ENCODE measurements at places on chromosomes 1 and 21.

DNA sequence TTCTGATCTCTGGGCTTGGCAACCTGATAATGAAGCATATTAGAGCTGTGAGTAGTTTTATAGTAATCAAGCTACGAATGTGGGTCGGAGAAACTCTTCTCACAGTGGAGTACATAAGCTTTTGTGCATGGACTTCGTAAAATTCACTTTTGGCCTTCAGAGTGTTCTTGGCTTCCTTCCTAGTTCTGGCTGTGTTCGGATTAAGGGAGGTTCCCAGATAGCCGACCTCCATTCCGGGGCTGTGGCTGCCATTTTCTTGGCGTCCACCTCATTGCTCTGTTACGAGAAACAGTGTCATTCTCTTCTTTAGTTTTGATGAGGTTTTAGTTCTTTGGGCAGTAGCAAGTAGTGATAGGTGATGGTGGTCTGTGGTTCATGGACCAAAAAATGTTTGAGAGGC, 26.3 kb downstream of the CAMTA1 start:
- no peak for DNase-seq
- peaks cover 2% of the 10 kb centered on the region for H3K36me3 ChIP-seq
- H3K4me1 ChIP-seq: peaks cover 25% of the 10 kb centered on the region
- no peak overlapping the region for H3K4me3 ChIP-seq
- H3K27ac ChIP-seq: no peak overlapping the region

DNA sequence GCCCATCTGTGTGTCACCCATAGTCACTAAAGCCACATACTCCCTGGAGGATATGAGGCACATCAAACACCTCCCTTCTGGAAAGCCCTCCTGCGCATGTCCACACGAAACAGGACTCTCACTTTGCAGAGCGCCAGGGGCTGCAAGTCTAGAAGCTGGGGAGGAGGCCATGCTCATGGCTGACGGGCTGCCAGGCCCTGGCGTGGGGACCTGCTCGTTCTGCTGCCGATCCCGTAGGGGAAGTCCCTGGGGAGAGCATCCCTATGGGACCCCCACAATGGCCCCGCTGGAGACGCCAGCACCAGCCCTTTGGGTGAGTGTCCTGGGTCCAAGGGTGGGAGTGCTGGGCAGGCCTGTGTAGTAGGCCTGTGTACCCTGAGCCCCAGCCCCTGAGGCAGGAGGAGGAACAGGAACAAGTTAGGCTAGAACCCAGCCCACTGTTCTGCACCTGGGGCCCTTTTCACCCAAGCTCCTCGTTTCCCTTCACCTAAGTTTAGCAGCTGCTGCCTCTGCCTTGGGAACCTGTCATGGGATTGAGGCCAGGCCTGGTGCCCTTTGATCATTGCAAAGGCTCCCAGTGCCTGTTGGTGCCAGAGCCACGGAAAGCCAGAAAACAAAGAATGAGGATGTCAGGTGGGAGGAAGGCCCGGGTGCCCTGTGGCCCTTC, 9.9 kb downstream of the FAM3B start:
- H3K36me3 ChIP-seq: no peaks in the 10 kb centered on the region
- H3K27me3 ChIP-seq: peaks cover 8% of the 10 kb centered on the region
- no peak overlapping the region for H3K4me3 ChIP-seq
- no peak for DNase-seq

DNA sequence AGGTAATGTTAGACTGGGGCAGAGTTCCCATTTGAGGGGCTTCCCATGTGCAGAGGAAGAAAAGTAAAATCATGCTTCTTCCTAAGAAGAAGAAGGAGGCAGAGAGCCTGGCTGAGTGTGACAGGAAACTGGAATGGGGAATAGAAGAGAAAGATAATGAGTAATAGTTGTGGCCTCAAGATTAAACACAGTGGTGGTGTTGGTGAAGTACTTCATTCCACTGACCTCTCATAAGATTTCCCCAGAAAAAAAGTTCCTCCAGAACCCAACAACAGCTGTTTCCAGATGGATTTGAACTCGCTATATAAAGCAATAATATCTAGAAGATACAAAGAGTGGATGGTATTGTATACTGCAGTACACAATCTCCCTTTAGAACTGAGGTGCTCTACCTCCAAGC, 13.0 kb downstream of the RGS1 start:
- no peak overlapping the region for H3K4me3 ChIP-seq
- no peaks in the 10 kb centered on the region for H3K27me3 ChIP-seq
- H3K36me3 ChIP-seq: no peaks in the 10 kb centered on the region
- H3K4me1 ChIP-seq: peaks cover 7% of the 10 kb centered on the region
- no peak overlapping the region for H3K27ac ChIP-seq
- DNase-seq: no peak

GRCh38 chr1:52920791-52921291, 699 bp downstream of the ECHDC2 start:
- peaks cover 11% of the 10 kb centered on the region for H3K36me3 ChIP-seq
- H3K4me1 ChIP-seq: peaks cover 26% of the 10 kb centered on the region
- H3K27me3 ChIP-seq: no peaks in the 10 kb centered on the region
- H3K4me3 ChIP-seq: peak overlapping the region; percentile 82
- H3K27ac ChIP-seq: peak overlapping the region; percentile 90
